Esophagus squamous epithelium (tissue), 5 donors: ENCODE measurements at places on chromosomes 3 and 15.

- DNase-seq = no peak
These were observed 423 bp downstream of the TKT start for GRCh38 chr3:53255423-53255774.

GRCh38 chr15:58628206-58628947 is 121.1 kb downstream of the ADAM10 start:
- no peak for DNase-seq

DNA sequence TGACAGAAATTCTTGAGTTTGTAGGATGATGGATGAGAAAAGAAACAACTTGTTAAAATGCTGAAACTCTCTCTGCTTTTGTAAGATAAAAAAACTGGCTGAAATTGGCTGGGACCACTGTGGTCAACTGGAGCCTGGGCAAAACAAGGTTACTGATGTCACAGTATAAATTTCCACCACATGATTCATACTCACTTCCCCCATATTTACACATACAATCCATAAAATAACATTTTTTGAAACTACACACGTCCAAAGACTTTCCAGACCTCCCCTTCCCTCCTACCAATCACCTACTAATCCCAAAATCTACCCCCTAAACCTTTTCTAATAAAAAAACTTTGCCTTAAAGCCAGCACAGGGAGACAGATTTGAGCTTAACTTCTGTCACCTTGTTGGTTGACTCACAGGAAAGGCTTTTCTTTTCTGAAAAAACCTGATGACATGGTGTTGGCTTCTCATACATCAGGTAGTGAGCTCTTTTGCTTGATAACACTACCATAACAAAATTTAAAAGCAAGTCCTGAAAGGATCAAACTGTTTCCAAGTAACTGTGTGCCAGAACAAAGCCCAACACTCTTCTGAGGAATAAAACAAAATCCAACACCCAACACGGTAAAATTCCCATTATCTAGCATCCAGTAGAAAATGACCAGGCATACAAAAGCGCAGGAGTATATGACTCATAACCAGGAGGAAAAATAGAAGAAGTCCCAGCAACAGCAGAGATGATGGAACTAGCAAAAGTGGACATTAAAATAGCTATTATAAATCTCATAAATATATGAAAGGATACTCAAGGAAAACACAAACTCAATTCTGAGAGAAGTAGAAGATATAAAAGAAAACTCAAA is 87.3 kb upstream of the SNRK start:
- no peak for DNase-seq

DNA sequence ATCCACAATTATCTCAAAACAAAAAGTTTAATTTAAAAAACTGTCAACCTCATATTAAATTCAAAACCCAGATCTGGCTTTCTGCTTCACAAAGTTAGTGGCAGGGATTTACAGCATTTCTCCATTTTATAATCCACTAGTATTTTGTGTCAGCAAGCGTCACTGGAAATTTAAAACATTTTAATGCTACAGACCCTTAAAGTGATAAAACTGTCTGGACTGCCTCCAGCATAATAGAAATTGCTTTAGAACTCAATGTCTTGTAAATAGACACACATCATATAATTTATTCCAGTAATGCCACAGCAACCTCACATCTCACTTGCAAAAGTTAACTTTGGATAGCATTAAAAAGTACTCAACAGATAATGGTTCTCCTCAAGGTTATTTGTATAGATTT is 116.1 kb downstream of the ULK4 start:
- DNase-seq = no peak

GRCh38 chr3:32584660-32585059 is 14.0 kb upstream of the DYNC1LI1 start:
- DNase-seq = no peak

GRCh38 chr3:116064646-116065045 is 380.6 kb downstream of the LSAMP start:
- DNase-seq = no peak

DNA sequence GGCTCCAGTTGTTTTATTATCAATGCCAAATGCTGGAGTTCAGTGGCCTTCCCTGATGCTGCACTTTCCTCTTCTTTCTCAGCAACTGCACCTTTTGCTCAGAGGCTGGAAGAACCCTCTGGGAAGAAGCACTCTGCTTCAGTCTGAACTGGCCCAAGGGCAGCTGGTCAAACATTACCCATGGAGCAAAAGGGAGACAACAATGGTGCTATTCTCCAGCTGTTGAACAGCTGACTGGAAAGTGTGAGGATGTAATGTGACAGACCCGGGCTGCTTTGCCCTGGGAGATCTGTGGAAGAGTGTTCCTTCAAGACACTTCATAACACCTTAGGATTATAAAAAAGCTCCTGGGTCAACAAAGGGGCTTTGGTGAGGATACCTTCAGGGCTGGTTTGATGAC is 84.9 kb downstream of the EPHB1 start:
- no peak for DNase-seq

- DNase-seq = no peak
These were observed 48.3 kb upstream of the CGNL1 start for GRCh38 chr15:57327985-57328471.

DNA sequence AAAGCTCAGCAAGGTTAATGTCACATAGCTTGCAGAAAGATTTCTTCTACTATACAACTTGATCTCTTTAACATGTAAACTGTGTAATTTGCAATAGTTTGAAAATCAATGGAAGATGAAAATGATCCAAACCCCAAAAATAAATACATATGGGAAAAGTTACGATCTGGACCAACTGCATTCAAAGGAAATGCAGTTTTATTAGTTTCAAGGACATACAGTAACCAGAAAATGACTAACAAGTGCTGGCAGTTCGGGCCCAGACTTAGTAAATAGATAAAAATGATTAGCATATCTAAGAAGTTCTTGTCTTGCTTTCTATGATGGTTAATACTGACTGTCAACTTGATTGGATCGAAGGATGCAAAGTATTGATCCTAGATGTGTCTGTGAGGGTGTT is 37.3 kb upstream of the LEKR1 start:
- no peak for DNase-seq

- DNase-seq = no peak
These were observed 7.9 kb upstream of the TNK2 start for GRCh38 chr3:195916291-195916690.

DNA sequence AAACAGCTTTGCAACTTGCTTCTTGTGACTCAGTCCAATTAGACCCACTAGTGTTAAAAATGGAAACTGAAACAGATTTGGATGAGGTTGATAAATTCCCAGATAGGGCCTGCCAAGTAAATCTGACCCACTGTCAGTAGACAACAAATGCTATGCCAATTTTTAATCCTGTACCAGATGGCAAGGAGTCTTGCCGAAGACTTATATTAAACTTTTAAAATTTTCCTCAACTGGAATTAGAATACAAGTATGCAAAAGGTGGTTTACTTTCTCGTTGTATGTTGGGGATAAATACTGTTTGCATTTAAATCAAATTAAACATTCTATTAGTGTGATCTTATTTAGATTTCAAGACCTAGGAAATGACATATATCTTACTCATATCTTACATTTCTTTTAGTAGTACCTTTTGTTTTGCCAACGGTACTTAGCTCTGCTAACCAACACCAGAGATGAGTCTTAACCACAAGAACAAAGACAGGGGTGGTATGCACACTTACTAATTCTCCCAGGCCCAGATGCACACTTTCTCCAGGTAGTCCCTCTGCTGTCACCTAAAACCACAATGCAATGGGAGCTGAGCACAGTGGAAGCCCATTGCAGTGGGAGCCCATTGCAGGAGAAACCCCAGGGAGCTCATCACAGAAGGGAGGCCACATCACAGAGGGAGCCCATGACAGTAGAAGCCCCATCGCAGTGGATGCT is 77.8 kb downstream of the WWTR1 start:
- DNase-seq = no peak

GRCh38 chr15:85800478-85801123 is 5.9 kb upstream of the KLHL25 start:
- no peak for DNase-seq

DNA sequence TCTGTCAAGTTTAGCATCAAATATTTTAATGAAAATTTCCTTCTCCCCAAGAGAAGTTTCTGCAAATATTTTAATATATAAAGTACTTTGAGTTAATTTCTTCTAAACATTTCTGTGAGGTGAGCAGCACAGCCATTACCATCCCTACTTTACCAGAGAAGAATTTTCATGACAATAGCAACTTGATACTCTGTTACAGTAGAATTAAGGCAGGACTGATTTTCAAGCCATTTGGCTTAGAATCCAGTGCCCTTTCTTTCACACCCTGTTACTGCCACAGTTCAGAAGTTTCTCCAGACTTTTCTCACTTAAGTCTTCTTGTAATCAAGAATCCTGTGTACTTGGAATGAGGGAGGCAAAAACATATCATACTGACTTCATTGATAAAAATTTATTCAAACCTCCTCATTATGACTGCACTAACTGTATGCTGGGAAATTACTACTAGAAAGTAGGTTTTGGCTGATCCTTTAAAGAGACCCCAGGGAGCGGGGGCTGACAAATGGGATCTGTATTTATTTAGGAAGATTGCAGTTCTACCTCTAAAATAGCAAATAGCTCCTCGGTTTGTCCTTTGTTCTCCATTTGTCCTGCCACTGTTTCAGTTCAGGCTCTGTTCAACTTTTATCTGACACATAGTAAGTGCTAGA is 557.0 kb upstream of the SGO1 start:
- DNase-seq = no peak

- DNase-seq = no peak
These were observed 683.5 kb downstream of the NR2F2 start for GRCh38 chr15:97014001-97014400.

DNA sequence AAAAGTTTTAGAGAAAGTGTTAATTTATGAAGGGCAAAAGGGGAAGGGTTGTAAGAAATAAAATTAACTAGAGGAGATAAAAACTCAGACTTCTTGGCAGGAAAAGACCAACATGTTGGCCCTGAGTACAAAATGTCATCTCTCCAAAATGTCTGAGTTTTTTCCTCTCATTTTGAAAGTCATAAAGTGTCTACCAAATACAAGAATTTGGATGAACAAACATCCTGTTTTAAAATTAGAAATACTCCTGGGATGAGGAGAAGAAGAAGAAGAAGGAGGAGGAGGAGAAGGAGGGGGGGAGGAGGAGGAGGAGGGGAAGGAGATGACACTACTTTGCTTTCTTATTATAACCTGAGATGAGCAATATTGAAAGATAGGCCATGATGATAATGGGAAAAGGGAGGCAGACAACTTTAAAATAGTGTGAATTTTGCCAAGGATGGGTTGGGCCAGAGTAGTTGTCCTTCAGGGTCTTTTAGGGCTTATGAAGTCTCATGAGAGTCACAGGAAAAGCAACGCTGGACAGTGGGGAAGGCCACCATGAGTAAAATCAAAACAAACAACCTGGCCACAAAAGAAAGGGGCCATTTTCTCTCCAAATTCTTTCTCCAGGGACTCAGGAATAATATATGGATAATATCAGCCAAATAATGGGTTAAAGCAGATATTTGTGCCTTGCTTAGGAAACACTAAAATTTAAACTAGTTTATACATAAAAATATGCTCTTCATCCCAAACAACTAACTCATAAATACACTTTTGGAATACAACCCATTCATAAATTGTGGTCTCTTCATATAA is 632.9 kb downstream of the EPHA3 start:
- DNase-seq = no peak

GRCh38 chr3:41137686-41138111 is 61.6 kb upstream of the CTNNB1 start:
- no peak for DNase-seq
